ENCODE measurements at places on chromosomes 4 and X.

DNA sequence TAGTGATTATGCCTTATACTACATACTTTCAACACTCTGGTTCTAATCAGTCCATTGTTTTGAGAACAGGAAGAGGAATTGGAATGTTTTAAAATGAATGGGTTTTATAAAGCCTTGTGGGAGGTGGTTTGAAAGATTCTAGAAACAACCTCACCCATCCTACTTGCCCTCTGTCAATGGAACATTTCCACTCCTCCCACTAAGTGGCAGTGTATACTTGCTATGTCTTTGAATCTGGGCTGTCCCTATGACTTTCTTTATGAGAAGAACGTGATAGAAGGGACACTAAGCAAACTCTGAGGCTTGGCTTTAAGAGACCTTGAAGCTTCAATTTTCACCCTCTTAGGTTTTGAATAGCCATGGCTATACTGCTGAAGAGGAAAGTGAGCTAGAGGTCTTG lies 611.2 kb downstream of the PPP4R3C start:
- no peaks in the 10 kb centered on the region for H3K36me3 ChIP-seq
- no peak overlapping the region for H3K4me3 ChIP-seq
- no peaks in the 10 kb centered on the region for H3K27me3 ChIP-seq
- H3K4me1 ChIP-seq = no peaks in the 10 kb centered on the region

DNA sequence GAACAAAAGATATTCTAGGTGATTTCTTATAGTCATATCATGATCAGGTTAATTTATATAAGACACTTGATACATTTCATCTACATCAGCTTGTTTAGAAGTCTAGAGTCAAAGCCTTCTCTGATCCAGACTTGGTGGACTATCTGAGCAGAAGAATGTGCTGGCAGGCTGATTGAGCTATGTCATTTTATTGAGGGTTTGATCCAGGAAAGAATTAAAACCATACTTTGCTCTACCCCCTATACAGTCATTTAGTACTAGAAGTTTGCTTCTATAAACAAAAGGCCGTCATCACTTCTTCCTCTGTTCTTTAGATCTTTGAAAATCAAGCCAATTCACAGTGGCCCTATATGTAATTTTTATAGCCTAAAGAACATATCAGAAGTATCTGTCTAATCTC lies 173.1 kb upstream of the PITX2 start:
- H3K27ac ChIP-seq = no peak overlapping the region
- no peaks in the 10 kb centered on the region for H3K27me3 ChIP-seq
- no peak overlapping the region for H3K4me3 ChIP-seq
- H3K4me1 ChIP-seq = no peaks in the 10 kb centered on the region

DNA sequence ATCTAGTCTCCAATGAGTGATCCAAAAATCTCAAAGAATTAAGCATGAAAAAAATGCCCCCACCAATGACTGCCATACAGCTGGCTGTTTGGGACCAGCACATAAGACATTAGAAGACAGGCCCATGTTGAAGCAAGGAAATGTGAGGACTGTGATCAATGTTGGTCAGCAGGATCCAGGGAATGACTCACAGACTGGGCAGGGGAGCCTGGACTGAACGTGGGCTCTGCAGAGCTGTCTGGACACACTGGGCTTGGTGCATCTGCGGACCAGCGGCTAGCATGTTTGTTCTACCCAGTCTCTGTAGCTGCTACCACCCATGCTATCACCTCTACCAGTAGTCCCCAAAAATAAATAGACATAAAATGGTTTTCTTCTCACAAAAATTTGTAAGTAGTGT lies 108.6 kb downstream of the PALLD start:
- no peak for DNase-seq
- no peak overlapping the region for H3K27ac ChIP-seq
- H3K27me3 ChIP-seq = no peaks in the 10 kb centered on the region
- no peak overlapping the region for H3K4me3 ChIP-seq
- H3K36me3 ChIP-seq = no peaks in the 10 kb centered on the region

- no peak overlapping the region for H3K27ac ChIP-seq
- no peaks in the 10 kb centered on the region for H3K27me3 ChIP-seq
- H3K4me3 ChIP-seq = no peak overlapping the region
- no peaks in the 10 kb centered on the region for H3K4me1 ChIP-seq
- no peak for DNase-seq
These were observed 79.2 kb upstream of the UGT8 start for GRCh38 chr4:114519368-114519767.

DNA sequence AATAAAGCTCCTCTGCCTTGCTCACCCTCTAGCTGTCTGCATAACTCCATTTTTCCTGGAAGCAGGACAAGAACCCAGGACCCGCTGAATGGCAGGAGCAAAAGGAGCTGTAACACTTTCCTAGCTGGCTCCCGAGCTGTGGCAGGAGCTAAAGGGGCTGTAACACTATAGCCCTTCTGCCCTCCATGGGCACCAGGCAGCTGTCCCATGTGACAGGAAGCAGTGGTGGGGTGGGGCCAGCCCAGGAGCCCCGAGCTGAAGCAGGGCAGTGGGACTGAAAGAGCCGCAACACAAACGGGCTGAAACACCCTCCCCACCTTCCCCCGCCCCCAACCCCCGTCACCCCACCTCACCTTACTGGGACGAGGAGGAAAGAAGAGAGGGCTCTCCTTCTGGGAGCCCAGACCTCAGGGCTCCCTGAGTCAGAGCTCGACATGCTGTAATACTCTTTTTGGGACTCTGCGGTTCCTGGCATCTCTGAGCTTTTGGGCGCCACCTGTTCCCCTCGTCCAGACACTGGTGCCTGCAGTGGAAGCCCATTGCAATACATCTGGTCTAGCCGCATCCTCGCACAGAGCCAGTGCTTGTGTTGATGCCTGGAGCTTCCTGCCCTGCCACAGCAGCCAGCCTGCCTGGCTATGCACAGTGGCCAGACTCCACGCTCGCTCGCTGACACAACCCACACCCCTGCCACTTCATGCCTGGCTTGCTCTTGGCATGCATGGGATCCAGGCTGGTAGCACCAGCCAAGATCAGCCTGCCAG lies 39.4 kb downstream of the PPM1K start:
- no peak overlapping the region for H3K4me3 ChIP-seq
- DNase-seq = no peak
- H3K27ac ChIP-seq = no peak overlapping the region
- H3K27me3 ChIP-seq = no peaks in the 10 kb centered on the region
- no peaks in the 10 kb centered on the region for H3K36me3 ChIP-seq
- no peaks in the 10 kb centered on the region for H3K4me1 ChIP-seq

- H3K27me3 ChIP-seq = no peaks in the 10 kb centered on the region
- H3K27ac ChIP-seq = peak overlapping the region; percentile 87
- DNase-seq = no peak
These were observed 98.7 kb downstream of the SORBS2 start for GRCh38 chr4:185713272-185713671.

DNA sequence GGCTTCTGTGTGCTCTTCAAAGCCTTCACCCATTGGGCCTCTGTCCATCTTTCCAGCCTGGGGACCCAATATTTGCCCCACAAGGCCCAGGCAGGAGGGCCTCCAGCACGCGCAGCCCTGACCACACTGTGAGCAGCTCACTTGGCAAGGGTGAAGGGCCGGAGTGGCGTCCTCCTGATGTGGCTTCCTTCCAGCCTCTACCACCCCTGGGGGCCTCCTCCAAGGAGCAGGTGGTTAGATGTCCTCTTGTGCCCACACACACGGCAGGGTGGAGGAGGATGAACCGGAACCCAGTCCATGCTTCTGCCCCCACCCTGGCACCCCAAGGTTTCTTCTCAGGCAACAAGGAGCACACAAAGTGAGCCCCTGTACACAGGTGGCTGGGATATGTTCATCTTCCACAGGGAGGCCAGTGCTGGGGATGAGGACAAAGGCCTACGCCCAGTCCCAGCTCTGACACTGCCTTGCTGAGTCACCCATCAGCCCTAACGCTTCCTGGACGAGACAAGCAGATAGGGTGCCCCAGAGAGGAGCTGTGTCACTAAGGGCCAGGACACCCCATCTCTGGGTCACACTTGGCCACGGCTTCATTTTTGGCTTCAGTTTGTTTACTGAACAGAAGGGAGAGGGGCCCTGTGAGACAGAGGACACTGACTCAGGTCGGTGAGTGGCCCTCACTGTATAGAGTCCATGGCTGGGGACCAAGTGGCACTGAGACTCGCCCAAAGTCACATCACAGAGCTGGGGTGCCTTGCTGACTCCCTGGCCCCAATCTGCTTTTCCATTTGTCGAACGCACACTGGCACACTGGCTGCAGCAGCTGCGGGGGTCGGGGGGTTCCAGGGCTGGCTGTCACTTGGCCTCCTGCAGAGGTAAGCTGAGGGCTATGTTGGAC lies 1.9 kb downstream of the UBL4A start:
- H3K4me1 ChIP-seq = no peaks in the 10 kb centered on the region
- peak; percentile 45 for DNase-seq
- H3K36me3 ChIP-seq = no peaks in the 10 kb centered on the region
- no peak overlapping the region for H3K4me3 ChIP-seq
- H3K27me3 ChIP-seq = no peaks in the 10 kb centered on the region

GRCh38 chr4:78031417-78031950 lies 25.6 kb upstream of the FRAS1 start:
- no peaks in the 10 kb centered on the region for H3K36me3 ChIP-seq
- H3K4me1 ChIP-seq = no peaks in the 10 kb centered on the region
- no peaks in the 10 kb centered on the region for H3K27me3 ChIP-seq
- H3K27ac ChIP-seq = no peak overlapping the region

GRCh38 chr4:40322811-40323210 lies 12.3 kb upstream of the CHRNA9 start:
- no peak for DNase-seq
- H3K27me3 ChIP-seq = no peaks in the 10 kb centered on the region
- H3K4me1 ChIP-seq = peaks cover 3% of the 10 kb centered on the region

- no peak overlapping the region for H3K27ac ChIP-seq
- no peak overlapping the region for H3K4me3 ChIP-seq
- no peak for DNase-seq
- no peaks in the 10 kb centered on the region for H3K27me3 ChIP-seq
These were observed 15.0 kb downstream of the BST1 start for GRCh38 chr4:15717657-15718416.

DNA sequence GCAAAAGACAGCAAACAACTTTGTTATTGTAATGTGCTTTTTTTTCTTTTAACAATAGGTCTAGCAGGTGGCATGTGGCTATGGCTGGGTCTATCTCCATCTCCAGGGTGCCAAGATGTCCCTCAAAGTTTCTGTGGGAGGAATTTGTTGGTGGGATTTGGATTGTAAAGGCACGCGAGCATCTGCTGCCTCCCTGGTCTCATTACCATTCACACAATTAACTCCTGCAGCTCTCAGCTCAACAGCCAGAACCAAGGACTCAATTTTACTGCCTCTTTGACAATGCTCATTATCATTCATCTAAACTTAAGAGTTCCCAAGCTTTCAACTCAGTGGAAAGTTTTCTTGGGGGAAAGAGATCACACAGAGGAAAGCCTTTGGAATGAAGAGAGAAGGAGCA lies 10.9 kb upstream of the PCDH18 start:
- H3K36me3 ChIP-seq = no peaks in the 10 kb centered on the region
- no peaks in the 10 kb centered on the region for H3K27me3 ChIP-seq
- no peak overlapping the region for H3K4me3 ChIP-seq

GRCh38 chrX:153651540-153652079 lies 4.6 kb downstream of the DUSP9 start:
- H3K4me1 ChIP-seq = no peaks in the 10 kb centered on the region
- DNase-seq = peak; percentile 34
- H3K27me3 ChIP-seq = peaks cover 8% of the 10 kb centered on the region
- H3K36me3 ChIP-seq = no peaks in the 10 kb centered on the region
- H3K4me3 ChIP-seq = no peak overlapping the region

DNA sequence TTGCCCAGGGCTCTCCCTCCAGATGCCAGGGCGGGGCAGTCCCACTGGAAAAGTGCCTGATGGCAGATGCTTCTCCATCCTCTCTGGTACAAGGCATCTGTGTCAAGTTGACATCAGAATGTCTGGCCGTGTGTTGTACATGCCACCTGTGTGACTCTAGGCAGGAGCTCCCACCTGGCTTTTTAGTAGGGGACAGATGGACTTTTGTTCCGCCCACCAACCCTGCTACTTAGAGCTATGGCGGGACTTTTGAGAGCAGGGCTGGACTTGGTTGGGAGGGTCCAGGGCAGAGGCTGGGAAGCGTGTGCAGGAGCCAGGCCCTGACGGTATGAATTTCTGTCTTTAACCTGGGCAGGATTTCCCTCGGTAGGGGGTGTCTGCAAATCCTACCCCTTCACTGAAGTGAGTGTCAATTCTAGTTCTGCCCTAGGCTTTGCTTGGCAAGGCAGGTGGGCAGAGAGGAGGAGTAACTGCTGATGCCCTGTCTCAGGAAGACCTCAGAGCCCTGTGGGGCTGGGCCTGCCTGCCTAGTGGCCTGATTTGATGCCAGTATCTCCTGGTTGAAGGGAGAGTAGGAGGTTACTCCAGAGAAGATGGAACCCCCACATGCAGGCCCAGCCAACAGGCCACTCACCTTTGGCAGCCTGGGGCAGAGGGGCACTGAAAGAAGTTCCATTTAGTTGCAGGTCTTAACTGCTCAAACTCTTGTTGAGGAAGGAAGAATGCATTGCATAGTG lies 99.1 kb downstream of the PJA1 start:
- DNase-seq = no peak
- no peaks in the 10 kb centered on the region for H3K36me3 ChIP-seq
- no peak overlapping the region for H3K27ac ChIP-seq

DNA sequence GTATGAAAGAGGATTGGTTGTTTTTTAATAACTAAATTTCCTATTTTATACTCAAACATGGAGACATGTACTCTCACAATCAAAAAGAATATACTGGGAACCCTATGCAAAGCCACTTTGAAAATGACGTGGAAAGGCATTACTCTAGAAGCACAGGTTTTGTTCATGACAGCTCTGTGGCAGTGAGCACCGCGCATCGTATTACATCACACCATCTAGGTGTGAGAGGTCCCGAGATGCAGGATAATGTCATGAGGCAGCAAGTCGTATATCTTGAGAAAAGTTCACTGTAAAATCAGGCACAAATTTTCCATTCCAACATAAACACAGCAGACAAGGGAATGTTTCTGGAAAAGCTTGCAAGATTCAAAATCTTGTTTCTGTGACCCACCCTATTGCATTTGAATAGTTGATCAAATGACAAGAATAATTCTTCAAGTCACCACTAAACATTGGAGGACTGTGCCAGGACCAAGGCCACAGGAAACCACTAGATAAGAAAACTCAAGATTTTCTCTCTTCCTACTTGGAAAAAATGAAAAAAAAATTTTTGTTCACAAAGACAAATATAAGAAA lies 127.6 kb downstream of the LDB2 start:
- no peaks in the 10 kb centered on the region for H3K36me3 ChIP-seq
- no peaks in the 10 kb centered on the region for H3K4me1 ChIP-seq
- H3K27ac ChIP-seq = no peak overlapping the region
- H3K4me3 ChIP-seq = no peak overlapping the region

- H3K4me1 ChIP-seq = no peaks in the 10 kb centered on the region
- no peaks in the 10 kb centered on the region for H3K27me3 ChIP-seq
- peak; percentile 5 for DNase-seq
- no peaks in the 10 kb centered on the region for H3K36me3 ChIP-seq
- no peak overlapping the region for H3K27ac ChIP-seq
These were observed 101.0 kb downstream of the HMX1 start for GRCh38 chr4:8770518-8771257.

Measured in right lobe of liver (tissue), 6 donors.